Right cardiac atrium (tissue), 5 donors: ENCODE measurements at places on chromosomes 3 and 15. TPM values are rescaled to one million over a fixed set of nuclear protein-coding genes. Genes with fewer than 3 reads are reported as not detected.

The PCLAF gene
- total RNA-seq, result 1.0 TPM

The MED12L gene
- 1.2 TPM for total RNA-seq

The LRRC34 gene
- total RNA-seq, result 2.1 TPM

The TRIM42 gene
- not detected for total RNA-seq

The GABRR3 gene
- not detected for total RNA-seq

The NANOGP8 gene
- total RNA-seq, result not detected

The CDCP1 gene
- total RNA-seq, result 0.46 TPM

The PAK6 gene
- 17.2 TPM for total RNA-seq

The HRG gene
- total RNA-seq, result not detected

The CYP8B1 gene
- total RNA-seq, result not detected

The GRAMD1C gene
- 1.9 TPM for total RNA-seq

The GPR156 gene
- 0.15 TPM for total RNA-seq

The STRC gene
- total RNA-seq, result not detected

The CYP19A1 gene
- 0.74 TPM for total RNA-seq

The GRM2 gene
- 0.40 TPM for total RNA-seq

The ARHGAP31 gene
- total RNA-seq, result 41.3 TPM

The LIPH gene
- 0.20 TPM for total RNA-seq

The RAB6B gene
- 48.1 TPM for total RNA-seq

The AADAC gene
- not detected for total RNA-seq

The RAD51 gene
- total RNA-seq, result 0.20 TPM

The AGBL1 gene
- not detected for total RNA-seq

The NMD3 gene
- 54.0 TPM for total RNA-seq

The VGLL3 gene
- 5.6 TPM for total RNA-seq

The LDHAL6B gene
- not detected for total RNA-seq

The JAGN1 gene
- total RNA-seq, result 20.5 TPM

The GOLGA6A gene
- total RNA-seq, result not detected

The NUP210 gene
- 2.4 TPM for total RNA-seq

The FBXW12 gene
- total RNA-seq, result not detected

The OR5H14 gene
- not detected for total RNA-seq
